GM06990 (cell line): ENCODE measurements at places on chromosomes 16 and 17.

DNA sequence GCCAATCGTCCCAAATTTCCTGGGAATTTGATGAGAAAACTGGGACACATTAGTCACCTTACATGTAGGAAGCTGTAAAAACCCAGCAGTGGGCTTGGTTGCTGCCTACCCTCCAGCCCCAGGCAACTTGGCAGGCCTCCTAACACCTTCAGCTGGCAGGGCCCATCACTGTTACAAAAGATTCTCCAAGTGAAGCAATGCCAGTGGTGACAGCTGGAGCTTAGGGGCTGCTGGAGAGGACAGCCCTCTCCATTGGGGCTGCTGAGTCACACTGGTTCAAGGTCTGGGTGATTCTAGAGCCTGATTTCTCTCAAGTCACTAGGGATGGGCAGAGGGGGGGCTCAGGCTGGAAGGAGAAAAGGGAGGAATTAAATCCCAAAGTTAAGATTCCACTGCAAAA is 180.6 kb downstream of the COPRS start:
- no peak for DNase-seq

- DNase-seq, result no peak
Observed at GRCh38 chr16:59632276-59632855, 898.2 kb upstream of the GOT2 start.

DNA sequence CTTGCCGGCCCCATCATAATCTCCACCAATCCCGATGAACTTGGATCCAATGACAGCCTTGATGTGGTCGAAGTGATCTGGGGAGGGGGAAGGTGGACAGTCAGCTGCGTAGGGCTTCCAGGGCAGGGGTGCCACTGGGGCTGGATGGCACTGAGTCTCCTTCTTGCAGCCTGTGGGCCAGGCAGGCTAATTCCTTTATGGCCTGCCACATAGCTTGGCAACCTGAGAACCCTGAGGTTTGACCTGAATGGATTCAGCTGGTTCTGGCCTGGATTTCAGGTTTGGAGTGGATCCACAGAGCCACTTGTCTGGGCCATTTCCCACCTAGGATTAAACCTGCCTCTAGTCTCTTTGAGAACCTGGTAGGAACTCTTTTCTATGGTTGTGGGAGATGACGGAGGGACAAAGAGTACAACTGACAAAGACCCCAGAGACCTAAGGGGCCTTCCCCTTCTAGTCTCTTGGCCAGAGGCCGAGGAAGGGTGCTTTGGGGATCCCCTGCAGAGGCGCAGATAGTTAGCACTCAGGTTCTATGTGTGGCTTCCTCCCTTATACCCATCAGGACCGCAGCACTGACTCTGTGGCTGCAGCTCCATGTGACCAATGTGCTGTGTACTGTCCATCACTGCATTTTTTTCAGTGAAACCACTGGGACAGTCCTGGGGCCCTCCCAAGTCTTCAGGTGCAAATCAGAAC is 9.2 kb upstream of the DPEP3 start:
- DNase-seq, result no peak

DNA sequence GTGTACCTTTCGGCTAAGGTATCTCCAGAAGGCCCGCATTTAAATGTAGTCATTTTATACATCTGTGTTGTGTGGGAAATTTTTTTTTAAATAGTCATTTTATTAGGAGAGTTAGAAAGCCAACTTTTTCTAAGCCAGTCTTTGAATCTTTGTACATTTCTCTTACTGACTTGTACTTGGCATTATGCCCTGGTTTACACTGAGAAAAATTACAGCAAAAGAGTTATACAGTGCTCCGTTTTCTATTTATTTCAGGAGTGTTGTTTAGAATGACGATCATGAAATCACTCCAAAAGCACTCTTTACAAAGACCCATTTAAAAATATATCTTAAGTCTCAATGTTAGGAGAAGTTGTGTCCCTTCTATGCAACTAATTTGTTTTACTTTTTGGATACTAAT is 91.8 kb downstream of the CYB561 start:
- DNase-seq, result no peak

DNA sequence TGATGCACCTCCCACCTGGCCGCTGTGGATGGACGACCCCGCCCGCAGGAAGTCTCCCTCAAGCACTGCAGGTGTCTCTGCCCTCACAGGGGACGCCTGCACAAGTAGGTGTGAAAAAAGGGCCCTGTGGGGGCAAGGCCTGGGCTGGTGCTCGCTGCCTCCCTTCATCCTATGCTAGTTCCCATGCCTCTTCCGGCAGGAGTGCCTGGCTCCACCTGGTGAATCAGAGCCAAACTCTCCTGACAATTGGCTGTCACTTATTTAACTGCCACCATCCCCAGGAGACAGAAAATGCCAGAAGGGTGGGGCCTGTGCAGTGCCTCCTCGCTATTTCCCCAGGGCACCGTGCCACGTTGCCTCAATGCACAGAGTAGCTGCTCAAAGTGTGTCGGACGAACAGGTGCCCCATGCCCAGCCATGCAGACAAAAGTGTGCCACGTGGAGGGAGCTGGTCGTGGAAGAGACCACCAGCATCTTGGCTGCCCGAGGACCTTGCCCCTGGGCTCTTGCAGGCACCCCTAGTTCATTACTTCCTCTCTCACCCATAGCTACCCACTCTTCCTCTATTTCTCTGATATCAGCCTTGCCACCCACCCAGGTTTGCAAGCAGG is 170.7 kb downstream of the SEC14L1 start:
- no peak for DNase-seq

DNA sequence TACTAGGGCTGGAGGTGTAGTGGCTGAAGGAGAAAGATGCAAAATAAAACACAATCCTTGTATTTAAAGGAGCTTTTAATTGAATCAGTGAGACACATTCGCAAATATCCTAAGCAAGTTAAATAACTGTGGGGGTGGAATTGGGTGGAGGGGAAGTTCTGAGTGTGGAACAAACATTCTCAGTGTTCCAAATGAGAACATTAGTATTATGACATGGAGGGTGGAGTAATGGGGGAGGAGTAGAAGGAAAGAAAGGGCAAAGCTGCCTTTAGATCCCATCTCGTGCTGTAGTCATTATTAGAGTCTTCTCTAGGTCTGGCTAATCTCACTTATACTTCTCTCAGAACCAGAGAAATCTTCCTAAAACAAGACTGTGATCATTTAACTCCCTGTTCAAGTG is 169.7 kb downstream of the ANKFN1 start:
- no peak for DNase-seq

DNA sequence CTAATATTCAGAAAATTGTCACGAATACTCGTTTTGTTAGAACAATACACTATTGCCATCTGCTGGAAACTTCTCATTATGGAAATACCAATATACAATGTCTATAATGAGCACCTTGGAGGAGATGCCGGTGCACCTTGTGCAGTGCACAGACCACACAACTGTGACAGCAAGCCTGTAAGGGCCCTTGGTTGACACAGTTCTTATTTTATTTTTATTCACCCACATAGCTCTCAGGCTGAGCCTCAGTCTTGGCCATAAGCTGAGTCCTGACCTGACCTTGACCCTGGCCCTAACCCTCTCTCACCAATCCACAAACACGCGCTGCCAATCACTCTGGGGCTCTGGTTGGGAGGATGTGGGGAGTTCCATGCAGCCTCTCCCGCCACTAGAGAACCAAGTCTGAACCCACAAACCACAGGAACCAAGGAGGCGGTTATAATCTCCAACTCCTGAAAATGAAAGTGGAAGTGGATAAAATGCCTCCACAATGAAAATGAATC is 7.6 kb downstream of the AIPL1 start:
- DNase-seq, result no peak
